ENCODE measurements at places on chromosomes 11 and 22.

DNA sequence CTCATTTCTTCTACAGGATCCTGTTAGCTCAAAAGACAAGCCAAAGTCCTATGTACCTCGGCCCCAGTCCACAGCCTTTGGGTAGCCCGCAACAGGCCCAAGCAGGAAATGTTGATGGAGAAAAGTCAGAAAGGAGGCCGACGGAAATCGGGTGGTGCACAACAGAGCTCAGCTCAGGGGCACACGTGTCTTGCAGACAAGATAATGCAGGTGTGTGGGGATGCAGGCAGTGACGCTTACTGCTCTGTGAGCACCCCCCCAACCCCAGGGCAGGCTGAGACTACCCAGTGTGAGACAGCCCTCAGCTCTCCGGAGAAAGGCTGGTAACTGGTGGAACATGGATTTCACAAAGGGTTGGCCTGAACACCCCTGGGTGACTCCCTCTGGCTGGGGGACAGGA lies 4.3 kb upstream of the PDE2A start:
- DNase-seq: no peak

DNA sequence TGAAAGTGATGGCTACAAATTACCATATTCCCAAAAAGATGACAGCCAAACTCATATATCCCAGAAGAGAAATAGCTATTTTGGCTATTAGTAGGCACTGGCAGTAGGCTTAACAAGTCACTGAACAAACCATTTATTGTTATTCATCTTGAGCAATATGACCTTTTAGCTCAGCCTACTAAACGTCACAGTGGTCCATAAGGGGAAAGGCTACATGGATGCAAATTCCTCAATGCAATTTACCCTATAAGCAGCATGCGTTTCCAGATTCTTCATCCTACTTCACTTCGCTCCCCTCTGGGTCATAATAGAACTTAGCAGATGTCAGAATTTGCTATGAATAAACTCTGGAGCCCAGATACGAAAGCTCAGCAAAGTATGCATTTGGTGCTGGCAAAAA lies 114.0 kb downstream of the SIK3 start:
- DNase-seq: no peak

DNA sequence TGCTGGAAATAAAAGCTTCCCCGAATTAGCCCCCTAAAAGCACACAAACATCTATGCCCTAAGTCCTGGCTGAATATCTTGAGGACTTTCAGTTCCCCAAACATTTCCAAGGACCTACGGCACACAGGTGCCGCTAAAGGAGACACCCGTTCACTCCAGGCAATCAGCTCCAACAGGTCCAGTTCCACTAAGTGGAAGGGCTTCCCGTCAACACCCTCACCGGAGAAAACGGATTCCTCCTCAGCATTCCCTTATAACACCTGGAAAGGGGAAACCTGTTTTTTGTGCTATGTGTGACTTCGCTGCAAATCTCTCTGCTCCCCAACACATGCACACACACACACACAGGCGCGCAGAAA lies 3.9 kb downstream of the TENM4 start:
- DNase-seq: no peak

- DNase-seq: no peak
These were observed 7.8 kb downstream of the TAF1D start for GRCh38 chr11:93733474-93733873.

DNA sequence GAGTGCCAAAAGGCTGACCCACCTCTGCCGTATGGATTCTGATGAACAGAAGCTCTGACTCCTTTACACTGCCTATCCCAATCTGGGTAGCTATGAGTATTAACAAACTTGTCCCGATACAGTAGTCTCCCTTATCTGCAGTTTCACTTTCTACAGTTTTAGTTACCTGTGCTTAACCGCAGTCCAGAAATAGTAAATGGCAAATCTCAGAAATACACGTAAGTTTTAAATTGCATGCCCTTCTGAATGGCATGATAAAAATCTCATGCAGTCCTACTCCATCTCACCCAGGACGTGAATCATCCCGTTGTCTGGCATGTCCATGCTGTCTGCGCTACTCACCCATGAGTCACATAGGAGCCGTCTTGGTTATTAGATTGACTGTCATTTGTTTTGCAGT lies 68.8 kb downstream of the SNX19 start:
- DNase-seq: no peak

- peak; percentile 71 for DNase-seq
These were observed 665 bp downstream of the USP28 start for GRCh38 chr11:113874581-113875233.
